H1 (cell line): ENCODE measurements at places on chromosomes 12 and 14. TPM values are rescaled to one million over a fixed set of nuclear protein-coding genes. Genes with fewer than 3 reads are reported as not detected.

KRT78 gene
- not detected in 2 replicates for total RNA-seq

KSR2 gene
- total RNA-seq: 2.1 and 2.2 TPM in 2 replicates

DNA sequence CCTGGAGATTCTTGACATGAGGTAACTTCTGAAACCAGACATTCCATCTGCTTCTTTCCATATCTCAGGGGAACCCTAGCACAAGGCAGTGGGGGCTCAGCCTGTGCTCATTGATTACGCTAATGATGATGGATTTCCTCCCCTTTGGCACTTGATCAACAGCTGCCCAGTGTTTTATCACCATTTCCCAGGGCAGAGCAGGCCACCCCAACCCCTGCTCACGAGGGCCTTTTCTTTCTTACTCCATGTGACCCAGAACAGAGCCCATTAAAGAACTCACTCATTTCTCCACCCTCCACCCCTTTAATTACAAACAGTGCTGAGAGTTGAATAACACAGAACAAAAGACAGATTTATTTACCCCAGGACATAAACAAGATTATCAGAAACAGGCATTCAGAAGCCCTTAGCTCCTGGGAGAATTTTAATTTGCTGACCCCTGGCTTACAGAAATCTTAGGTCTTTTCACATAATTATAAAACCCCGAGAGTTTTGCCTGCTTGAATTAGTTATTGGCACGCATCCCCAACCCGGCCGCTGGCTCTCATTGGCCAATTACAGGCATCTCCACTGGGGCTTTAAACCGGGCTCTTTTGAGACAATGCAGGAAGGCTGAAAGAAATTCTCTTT lies 32.0 kb upstream of the CCDC60 start:
- no peak for DNase-seq

DAO gene
- not detected in 2 replicates for total RNA-seq

C3AR1 gene
- not detected in 2 replicates for total RNA-seq

- no peak for DNase-seq
Observed at GRCh38 chr14:57686304-57686703, 179.6 kb downstream of the SLC35F4 start.

SLC16A7 gene
- total RNA-seq: 2.9 and 4.3 TPM in 2 replicates

DNA sequence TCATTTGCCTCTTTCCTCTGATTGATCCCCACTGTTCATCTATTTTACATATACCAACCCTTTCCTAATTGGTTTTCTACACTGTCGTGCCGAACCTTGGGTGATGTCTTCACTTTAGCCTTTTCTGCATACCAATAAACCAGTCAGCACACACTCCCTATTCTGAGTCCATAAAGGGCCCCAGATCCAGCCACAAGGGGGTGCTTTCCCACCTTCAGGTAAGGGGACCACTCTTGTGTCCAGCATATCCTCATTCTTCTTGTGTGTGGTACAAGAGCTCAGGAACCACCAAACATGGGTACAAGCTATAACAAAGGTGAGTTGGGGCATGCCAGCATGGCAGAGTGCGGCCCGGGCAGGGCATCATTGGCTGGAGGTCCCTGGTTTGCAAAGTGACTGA lies 859.8 kb downstream of the FSCB start:
- no peak for DNase-seq

- no peak for DNase-seq
Observed at GRCh38 chr12:90745211-90745610, 209.8 kb downstream of the CCER1 start.

DNA sequence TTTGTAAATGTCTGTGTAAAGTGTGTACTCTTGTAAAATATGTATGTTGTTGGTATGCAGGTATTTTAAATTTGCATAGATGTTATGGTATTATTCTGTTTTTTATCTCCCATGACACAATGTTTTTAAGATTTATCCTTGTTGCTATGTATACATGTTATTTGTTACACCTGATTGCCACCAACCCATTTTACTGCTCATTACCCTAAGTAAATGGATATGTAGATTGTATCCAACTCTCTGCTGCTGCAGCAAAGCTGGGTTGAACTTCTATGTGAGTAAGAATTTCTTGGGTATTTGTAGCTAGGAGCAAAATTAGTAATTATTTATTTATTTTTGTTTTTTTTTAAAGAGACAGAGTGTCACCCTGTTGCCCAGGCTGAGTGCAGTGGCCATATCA lies 6.2 kb downstream of the APAF1 start:
- no peak for DNase-seq

GRCh38 chr12:92661269-92661668 lies 41.5 kb upstream of the PLEKHG7 start:
- no peak for DNase-seq

ZC2HC1C gene
- 1.2 and 1.7 TPM in 2 replicates for total RNA-seq

DNA sequence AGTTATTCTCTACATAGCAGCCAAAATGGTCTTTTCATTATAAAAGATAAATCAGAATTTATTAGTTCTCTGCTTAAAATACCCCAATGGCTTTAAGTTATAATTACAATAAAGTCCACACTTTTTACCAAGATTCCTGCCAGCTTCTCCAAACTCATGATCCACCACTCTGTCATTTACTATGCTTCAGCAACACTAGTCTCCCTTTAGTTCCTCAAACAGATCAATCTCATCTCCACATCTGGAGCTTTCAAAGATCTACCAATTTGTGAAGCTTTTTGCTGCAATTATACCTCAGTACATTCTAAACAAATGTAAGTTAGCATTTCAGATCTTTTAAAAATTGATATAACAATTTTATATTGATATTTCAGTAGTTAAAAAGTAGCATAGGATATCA lies 24.9 kb downstream of the CATSPERB start:
- no peak for DNase-seq

NGB gene
- 0.30 and 0.55 TPM in 2 replicates for total RNA-seq
